ENCODE measurements at places on chromosomes 5 and 9. TPM values are rescaled to one million over a fixed set of nuclear protein-coding genes. Genes with fewer than 3 reads are reported as not detected.
A peak's percentile ranks its signal among the peaks of the same experiment; 100 is the strongest.

GRCh38 chr5:24621792-24622191 lies 23.0 kb downstream of the CDH10 start:
- DNase-seq = no peak

DNA sequence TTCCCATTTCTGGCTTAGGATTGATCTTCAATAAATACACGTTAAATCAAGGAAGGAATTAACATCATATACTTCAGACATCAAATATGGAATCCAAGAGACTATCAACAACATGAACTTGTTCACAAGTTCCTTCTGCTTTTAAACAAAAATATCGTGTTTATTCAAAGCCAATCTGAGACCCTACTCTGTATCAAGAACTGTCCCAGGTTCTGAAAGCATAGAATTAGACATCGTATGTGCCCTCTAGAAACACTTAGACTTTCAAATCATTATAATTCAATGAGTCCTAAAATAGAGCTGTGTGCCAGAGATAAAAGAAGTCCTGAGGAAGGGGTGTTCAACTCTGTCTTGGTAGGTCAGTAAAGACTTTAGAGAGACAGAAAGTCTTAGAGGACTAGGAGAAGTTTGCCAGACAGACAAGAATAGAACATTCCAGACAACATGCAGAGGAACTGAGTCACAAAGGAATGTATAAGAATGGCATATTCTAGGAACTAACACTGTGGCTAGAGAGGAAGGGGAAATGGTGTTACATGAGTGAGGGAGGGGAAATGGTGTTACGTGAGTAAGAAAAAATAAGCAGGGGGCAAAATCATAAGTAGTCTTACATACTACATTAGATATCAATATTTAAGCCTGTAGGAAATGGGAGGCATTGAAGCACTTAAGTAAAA lies 2.9 kb downstream of the TPD52L3 start:
- DNase-seq = no peak

GRCh38 chr5:131795228-131795627 lies 1.6 kb downstream of the FNIP1 start:
- no peak for DNase-seq

DNA sequence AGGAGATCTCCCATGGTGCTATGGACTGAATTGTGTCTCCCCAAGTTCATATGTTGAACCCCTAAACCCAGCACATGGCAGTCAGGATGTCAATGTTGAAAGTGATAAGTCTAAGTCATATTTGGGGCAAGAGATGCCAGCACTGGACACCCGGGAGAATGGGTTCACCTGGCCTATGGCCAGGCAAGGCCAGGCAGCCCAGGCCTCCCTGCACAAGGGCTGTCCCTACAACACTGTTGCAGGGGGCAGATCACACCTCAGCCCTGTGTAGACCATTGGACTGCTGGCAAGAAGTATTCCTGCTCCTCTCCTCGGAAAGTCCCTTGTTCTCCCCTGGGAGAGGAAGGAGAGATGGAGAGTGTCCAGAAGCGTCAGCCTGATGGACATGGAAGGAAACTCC lies 240.5 kb downstream of the GADD45G start:
- no peak for DNase-seq

DNA sequence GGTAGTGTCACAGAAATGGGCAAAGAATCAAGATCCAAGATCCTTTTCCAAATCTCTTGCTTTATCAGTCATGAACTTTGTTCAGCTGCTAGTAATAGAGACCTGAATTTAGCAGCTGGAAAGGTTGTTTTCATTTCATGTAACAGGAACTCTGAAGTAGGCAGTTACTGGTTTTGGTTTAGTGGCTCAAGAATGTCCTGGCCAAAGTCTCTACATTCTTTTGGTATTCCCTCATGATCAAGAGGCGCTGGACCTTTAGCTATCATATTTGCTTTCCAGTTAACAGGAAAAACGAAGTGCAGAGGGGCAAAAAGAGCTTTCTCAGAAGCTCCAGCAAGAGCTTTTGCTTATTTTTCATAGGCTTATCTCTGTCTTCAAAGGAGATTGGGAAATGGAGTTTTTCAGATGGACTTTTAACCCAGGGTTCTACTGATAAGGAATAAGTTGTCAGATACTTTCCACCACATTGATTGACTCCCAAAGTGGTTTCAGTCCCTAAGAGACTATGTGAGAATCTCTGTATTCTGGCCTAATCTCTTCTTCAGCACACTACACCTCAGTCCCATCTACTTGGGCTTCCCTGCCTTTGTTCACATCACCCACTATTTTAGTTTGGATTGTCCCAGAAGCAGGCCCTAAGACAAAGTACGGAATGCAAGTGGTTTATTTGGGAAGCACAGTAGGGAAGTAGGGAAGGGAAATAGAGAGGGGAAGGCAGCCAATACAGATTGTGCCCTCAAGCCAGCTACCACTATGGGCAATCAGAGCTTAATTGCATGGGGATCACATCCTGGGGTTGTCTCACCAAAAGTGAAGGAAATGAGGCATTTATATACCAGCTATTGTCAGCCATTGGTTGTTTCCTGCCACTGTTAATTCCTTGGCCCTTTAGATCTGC lies 359.3 kb downstream of the LRRC70 start:
- no peak for DNase-seq

- DNase-seq = no peak
Measured at GRCh38 chr5:176631383-176632200, 1.1 kb downstream of the EIF4E1B start.

DNA sequence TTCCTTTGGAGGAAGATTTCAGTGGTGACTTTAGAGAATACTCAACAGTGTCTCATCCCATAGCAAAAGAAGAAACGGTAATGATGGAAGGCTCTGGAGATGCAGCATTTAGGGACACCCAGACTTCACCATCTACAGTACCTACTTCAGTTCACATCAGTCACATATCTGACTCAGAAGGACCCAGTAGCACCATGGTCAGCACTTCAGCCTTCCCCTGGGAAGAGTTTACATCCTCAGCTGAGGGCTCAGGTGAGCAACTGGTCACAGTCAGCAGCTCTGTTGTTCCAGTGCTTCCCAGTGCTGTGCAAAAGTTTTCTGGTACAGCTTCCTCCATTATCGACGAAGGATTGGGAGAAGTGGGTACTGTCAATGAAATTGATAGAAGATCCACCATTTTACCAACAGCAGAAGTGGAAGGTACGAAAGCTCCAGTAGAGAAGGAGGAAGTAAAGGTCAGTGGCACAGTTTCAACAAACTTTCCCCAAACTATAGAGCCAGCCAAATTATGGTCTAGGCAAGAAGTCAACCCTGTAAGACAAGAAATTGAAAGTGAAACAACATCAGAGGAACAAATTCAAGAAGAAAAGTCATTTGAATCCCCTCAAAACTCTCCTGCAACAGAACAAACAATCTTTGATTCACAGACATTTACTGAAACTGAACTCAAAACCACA lies 67.4 kb downstream of the VCAN start:
- no peak for DNase-seq

DNA sequence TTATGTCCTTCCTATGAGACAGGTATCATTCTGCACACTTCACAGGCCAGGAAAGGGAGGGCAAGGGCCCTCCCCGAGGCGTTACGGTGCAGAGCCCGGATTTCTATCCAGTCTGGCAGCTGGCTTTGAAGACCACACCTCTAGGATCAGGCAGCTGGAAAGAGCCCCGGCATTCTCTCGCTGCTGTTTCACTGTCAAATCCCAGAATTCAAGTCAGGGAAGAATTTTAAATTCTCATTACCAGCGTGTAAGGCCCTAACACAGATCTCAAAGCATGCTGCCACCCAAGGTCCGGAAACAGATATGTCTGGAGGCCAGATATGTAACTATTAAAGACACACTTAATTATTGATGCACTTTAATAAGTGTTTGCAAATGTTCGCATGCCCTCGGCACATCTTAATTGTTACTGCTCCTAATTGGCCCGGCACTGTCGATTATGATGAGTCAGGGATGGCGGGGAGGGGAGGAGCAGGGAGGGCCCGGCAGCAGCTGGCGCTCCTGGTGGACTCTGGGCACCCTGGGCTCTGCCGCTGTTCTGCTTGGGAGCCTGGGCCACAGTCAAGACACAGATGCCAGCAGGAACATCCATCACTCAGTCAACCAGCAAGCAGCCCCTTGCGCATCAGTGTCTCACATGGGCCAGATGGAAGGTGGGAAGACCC lies 76.3 kb upstream of the BARHL1 start:
- no peak for DNase-seq

- DNase-seq = no peak
Measured at GRCh38 chr9:89534515-89535287, 36.8 kb upstream of the SEMA4D start.

- DNase-seq = no peak
Measured at GRCh38 chr5:167905919-167906853, 385.3 kb upstream of the WWC1 start.

Gene SEPTIN8
- polyA plus RNA-seq = 1.1 TPM

Gene ANXA2R
- 51.5 TPM for polyA plus RNA-seq

Gene IFNA13
- not detected for polyA plus RNA-seq

GRCh38 chr9:134381671-134382516 lies 55.6 kb downstream of the RXRA start:
- peak; percentile 53 for DNase-seq

DNA sequence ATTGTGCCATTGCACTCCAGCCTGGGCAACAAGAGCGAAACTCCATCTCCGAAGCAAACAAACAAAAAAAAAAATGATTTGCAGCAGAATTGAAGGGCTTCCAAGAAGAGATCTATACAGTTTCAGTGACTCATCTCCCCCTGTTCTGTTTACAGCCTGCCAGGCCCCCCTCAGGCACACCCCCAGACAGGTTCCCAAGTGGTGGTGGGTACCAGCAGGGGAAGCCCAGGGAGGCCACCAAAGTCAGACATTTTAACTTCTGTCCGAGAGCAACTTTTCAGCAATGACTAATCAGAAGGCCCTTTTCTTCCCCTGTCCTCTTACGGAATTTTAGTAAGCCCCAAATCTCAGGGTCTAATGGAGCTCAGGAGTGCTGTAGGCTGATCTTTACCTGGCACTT lies 98.7 kb downstream of the PAX5 start:
- DNase-seq = no peak

DNA sequence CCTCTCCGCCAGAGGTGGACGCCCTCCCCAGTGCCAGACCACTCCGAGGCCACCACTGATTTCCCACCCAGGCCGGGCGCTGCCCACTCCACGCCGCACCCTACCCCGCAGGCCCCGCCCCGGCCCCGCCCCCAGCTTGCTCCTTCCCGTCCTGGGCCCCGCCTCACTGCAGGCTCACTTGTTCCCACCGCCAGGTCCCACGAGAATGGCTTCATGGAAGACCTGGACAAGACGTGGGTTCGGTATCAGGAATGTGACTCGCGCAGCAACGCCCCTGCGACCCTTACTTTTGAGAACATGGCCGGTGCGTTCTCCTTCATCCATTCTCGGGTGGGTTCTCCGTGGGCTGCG lies 6.5 kb downstream of the LRRC26 start:
- DNase-seq = no peak

DNA sequence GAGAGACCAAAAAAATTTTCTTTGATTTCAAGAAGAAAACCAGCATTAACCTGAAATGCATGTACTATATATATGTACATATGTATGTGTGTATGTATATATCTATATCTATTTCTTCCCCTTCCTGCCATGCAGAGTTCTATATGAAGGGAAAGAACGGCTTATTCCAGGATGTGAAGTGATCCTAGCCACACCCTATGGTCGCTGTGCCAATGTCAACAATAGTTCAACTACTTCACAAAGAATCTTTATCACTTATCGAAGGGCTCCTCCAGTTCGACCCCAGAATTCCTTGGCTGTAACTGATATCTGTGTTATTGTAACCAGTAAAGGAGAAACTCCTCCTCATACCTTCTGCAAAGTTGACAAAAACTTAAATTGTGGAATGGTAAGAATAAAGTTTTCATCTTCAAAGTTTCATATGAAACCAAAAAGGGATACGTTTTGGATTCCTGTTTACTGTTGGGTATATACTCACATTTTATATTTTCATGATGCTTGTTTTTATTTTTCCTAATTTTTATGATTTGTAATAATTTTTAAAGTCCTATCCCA lies 56.2 kb downstream of the DENND4C start:
- DNase-seq = no peak

- DNase-seq = no peak
Measured at GRCh38 chr5:163890261-163890660, 384.8 kb downstream of the MAT2B start.

GRCh38 chr5:158058208-158059120 lies 199.5 kb upstream of the CLINT1 start:
- no peak for DNase-seq

Gene DOCK8
- polyA plus RNA-seq = 41.5 TPM

DNA sequence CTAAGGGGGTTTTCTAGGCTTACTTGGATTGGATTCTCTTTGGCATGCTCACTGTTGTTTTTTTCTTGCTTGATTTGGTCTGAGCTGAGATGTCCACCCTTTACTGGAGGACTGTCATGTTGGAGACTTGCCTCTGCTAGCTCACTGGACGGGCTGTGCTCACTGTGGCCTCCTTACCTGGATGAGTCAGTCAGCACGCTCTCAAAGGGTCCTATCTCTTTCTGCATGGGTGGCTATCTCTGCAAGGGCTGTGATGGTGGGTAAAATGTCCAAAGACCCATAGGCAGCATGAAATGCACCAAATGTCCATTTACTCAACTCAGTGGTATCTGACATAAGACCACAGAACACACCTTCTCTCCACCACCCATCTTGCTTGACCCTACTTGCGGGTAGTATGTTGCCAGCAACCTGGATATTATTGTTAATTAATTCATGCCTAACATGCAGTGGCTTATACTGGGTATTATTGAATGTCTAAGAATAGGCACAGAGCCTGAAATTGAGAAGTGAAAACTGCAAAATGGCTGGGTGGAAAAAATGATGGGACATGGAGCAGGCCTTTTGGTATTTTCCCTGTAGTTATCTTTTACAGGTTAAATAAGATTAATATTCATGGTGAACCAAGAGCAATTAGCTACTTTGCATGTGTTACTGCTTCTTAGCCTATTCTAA lies 68.9 kb upstream of the TLE1 start:
- no peak for DNase-seq

DNA sequence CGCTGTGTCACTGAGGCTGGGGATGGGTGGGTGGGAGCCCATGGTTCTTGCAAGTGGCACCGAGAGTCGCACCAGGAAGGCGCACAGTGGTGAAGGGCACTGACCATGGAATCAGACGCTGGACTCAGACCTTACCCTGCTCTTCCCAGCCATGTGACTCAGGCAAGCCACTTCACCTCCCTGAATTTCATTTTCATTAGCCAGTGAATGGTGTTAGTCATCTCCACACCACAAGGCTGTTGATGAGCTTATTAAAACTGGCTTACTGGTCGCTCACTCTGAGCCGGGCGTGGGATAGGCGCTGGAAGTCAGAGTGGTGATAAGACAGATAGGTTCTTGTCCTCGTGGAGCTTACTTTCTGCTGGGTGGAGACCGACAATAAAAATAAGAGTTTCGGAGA lies 25.1 kb downstream of the FGF18 start:
- no peak for DNase-seq

Gene STK32A
- not detected for polyA plus RNA-seq

Gene GCNT1
- polyA plus RNA-seq = 0.25 TPM

Data from naive thymus-derived CD8-positive, alpha-beta T cell (primary cell).